ENCODE measurements at places on chromosomes 16 and 17.

- DNase-seq = no peak
Observed at GRCh38 chr17:81566461-81567126, 14.4 kb upstream of the FAAP100 start.

GRCh38 chr17:33623841-33624240 lies 330.7 kb upstream of the ASIC2 start:
- DNase-seq = no peak

DNA sequence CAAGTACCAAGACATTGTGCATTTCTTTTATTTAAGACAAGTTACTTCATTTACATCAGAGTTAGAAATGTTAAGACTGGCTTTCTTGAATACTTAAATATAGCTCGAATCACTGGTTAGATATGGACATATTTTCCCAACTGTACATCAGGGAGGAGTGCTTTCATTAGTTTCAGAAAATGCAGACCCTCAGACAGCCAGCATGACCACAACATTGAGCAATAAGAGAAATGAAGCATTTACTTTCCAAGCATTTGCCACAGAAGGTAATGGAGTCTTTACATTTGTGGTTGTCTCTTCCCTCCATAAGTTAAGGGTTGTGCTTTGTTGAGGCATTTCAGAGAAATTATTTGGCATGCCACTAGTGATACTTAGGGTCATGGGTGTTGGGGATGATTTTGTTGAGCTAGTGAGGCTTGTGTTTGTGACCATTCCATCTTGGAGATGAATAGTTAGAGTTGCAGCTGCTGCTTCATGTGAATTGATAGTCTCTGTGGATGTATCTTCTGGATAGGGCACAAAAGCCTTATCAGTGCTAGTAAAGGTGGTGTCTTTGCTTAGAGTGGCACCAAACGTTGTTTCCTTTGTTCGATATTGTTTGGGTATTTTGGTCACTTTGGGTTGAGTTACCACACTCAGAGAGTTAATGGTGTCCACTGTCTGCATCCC lies 2.1 kb downstream of the OMG start:
- no peak for DNase-seq

DNA sequence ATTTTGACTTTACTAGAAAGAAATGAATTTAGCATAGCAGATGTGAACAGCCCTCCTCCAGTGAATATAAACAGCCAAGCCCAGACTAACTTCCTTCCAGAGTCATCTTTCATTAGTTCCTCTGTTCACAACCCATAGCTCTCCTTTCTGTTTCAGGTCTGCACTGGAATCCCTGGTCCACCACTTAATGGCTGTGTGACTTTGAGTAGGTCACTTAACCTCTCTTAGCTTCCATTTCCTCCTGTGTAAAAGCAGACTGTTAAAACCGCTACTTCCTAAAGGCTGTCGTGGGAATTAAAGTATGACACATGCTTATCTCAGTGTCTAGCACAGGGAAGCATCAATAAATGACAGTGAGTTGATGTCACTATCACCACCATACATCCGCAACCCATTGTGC lies 7.5 kb downstream of the SLC6A4 start:
- DNase-seq = no peak

DNA sequence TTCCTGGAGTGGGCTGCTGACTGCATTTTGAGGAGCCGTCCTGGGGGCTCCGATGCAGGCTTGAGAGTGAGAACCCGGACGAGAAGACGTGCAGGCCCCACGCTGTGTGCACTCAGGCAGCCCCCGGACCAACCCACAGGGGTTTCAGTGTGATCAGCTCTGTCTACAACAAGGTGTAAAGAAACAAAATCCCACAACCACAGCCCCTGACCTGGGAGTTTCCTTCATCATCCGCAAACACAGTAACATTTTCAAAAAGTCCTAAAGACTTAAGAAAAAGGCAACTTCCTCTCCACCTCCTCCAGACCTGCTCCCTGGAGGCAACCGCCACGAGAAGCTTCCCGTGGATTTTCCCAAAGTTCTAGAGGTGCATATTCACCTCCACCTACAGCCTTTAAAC lies 15.4 kb upstream of the MEAK7 start:
- DNase-seq = no peak

DNA sequence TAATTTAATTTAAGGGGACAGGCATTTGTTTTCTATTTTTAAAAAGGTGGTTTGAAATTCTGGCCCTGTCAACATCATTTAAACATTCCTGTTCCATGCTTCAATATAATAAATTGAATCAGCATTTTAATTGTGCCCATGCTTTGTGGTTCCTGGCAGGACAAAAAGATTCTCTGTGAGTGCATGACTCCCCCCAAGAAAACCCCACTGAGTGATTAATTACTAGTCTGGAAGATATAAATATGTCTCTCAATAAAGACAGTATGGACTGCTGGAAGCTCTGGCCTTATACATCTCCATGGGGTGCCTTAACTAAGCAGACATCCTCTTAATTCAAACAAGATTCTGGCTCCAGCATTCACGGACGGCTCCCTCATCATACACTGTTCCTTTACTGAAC lies 95.0 kb upstream of the PSMD7 start:
- no peak for DNase-seq

- no peak for DNase-seq
Observed at GRCh38 chr17:8005967-8006730, 3.7 kb downstream of the GUCY2D start.

- no peak for DNase-seq
Observed at GRCh38 chr16:1340730-1341494, 7.5 kb downstream of the BAIAP3 start.

- no peak for DNase-seq
Observed at GRCh38 chr17:31568121-31568520, 176.6 kb downstream of the RAB11FIP4 start.

GRCh38 chr16:77967054-77967904 lies 55.1 kb upstream of the CLEC3A start:
- DNase-seq = no peak

GRCh38 chr17:56679115-56679776 lies 85.7 kb downstream of the NOG start:
- DNase-seq = no peak

GRCh38 chr16:1630450-1631213 lies 18.5 kb downstream of the CRAMP1 start:
- DNase-seq = no peak

DNA sequence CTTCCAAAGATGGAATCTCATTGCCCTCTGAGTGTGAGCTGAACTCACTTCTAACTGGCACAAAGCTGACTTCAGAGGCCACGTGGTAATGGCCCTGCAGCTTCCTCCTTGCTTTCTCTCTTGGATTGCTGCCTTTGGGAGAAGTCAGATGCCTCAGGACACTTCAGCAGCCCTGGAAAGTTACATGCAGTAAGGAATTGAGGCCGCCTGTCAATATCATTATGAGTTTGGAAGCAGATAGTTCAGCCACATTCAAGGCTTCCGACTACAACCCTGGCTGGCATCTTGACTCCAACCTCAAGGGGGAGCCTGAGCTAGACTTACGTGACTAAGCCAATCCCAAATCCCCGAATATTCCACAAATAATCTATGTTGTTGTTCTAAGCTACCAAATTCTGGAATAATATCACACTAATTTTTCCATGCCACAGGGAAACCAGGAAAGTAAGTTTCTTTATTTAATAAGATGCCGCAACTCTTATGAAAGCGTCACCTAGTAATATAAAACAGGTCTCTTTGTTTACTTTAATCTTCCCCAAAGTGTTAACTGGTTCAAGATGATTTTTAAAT lies 13.6 kb downstream of the CEP20 start:
- DNase-seq = no peak
